Naive B cell (primary cell): ENCODE measurements at places on chromosomes 1 and 21.

DNA sequence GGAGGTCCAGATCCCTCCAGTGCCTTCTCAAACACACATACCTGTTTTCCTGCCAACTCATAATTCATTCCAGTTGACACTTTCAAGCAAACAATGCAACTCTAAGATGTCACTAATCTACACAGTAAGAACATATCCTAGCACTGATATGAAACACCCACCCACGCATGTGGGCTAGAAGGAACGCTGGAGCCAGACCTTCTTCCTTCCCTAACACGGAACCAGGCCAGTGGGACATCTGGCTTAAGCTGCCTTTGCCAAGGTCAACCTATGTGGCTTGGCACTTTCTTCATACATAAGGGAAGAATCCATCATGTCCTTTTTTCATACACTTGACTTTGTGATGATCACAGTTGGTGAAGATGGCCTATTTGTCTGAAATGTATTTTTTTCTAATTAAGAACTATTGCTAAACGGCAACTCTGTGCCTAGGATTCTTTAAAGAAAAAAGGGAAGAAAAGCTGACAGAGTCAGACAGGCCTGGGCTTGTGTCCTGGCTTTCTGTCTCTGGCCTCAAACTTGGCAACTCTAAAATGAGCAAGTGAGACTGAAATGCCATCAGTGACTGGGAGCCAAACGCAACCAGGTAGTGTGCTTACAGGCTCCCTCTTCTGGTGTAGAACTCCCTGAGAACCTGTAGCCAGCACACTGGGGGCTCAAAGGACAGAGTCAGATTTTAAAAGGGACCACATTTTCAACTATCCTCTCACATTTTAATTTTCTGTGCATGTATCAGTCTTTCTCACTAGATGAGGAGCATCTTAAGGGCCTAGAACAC, 92.6 kb upstream of the BEND5 start:
- DNase-seq = no peak

- DNase-seq = no peak
Observed at GRCh38 chr1:8083739-8084484, 57.8 kb upstream of the ERRFI1 start.

DNA sequence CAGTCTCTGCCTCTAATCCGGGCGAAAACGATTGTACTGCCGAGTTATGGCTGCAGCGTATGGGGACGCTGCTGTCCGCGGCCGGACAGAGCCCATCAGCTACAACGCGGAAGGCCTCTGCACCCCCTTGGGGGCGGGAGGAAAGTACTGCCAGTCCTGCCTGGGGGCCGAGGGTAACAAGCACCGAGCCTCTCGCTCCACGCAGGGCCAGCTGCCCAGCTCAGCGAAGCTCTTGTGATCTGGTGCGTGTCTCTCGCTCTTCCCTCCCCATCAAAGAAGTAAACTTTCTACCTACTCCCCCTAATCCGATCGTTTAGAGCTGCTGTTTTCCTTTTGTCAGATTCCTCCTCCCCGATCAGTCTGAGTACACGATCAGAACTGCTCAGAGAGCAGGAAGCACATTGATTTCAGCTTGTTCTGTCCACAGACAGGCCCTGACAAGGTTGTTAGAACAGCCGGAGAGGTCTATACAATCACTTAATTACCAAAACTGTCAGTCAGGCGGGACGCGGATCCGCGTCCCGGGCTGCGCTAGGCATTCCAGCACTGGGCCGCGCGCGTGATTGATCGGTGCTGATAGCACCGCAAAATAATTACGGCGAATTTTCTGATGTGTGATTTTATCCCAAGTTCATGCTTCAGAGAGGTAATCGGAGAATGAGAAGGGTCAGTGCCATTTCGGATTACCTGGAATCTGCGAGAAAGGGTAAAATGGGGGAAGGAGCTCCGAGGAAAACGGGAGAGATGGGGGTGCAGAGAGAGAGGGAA, 8.7 kb upstream of the BARHL2 start:
- DNase-seq = no peak

DNA sequence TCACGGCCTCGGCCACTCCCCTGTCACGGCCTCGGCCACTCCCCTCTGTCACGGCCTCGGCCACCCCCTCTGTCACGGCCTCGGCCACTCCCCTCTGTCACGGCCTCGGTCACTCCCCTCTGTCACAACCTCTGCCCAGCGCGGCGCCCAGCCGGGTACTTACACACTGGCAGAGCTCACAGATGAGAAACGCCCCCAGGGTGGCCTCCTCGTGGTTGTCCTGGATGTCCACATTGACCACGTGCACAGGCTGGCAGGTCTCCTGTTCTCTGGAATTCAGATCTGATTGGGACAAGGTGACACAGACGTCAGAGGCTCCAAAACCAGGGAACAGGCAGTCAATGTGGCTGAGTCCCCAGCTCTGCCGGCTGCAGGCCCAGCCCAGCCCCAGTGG, 3.3 kb upstream of the TMEM240 start:
- no peak for DNase-seq

GRCh38 chr1:44839576-44839975, 3.5 kb downstream of the PTCH2 start:
- no peak for DNase-seq

DNA sequence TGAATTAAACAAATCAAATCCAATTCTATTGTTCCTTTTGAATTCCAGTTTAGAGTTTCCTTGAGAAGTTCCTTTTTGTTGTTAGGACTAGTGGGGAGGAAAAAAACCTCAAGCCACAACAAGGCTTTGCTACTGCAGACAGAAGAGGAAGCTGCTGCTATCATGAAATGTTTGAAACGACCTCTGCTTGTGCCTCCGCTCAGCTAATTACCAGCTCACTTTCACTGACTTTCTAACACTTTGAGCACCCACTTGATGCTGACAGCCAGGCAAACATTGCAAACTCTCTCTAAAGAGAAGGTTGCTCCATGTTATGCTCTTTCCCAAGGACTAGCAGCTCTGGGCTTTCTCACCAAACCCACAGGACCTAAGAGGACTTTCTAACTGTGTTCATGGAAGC, 203.9 kb upstream of the PROX1 start:
- DNase-seq = no peak

GRCh38 chr1:66231217-66231616, 302.7 kb upstream of the SGIP1 start:
- DNase-seq = no peak

DNA sequence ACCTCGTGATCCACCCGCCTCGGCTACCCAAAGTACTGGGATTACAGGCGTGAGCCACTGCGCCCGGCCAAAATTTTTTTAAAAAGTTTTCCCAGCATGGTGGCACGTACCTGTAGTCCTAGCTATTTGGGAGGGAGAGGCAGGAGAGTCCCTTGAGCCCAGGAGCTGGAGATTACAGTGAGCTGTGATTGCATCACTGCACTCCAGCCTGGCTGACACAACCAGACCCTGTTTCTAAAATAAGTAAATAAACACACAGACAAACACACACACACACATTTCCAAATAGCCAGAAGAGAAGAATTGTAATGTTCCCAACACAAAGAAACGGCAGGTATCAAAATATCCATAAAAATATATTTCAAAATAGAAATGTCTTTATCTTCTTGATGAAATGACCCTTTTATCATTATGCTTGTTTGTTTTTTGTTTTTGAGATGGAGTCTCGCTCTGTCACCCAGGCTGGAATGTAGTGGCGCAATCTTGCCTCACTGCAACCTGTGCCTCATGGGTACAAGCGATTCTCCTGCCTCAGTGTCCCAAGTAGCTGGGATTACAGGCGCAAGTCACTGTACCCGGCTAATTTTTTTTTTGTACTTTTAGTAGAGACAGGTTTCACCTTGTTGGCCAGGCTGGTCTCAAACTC, 9.3 kb downstream of the HES2 start:
- no peak for DNase-seq

GRCh38 chr1:223617323-223618070, 48.0 kb downstream of the CAPN8 start:
- no peak for DNase-seq

GRCh38 chr1:50097791-50098190, 10.9 kb upstream of the ELAVL4 start:
- no peak for DNase-seq

- DNase-seq = no peak
Observed at GRCh38 chr1:230643908-230644307, 1.6 kb downstream of the COG2 start.

DNA sequence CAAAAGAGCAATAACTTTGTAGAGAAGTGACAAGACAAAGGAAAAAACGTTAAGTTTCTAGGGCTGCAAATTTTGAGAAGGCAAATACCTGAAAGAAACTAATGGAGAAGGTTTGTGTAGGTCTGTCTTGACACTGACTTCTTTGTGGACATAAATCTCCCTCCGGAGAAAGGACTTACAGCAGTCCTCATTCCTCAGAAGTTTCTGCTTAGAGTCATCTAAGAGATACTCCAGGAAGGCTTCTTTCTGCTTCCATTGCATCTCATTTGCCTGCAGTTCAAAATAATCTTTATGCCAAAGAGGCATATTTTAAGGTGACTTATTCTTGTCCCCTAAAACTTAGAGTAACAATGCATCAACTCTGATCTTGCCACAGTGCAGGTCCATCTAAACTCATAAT, 4.4 kb upstream of the C4BPB start:
- no peak for DNase-seq

DNA sequence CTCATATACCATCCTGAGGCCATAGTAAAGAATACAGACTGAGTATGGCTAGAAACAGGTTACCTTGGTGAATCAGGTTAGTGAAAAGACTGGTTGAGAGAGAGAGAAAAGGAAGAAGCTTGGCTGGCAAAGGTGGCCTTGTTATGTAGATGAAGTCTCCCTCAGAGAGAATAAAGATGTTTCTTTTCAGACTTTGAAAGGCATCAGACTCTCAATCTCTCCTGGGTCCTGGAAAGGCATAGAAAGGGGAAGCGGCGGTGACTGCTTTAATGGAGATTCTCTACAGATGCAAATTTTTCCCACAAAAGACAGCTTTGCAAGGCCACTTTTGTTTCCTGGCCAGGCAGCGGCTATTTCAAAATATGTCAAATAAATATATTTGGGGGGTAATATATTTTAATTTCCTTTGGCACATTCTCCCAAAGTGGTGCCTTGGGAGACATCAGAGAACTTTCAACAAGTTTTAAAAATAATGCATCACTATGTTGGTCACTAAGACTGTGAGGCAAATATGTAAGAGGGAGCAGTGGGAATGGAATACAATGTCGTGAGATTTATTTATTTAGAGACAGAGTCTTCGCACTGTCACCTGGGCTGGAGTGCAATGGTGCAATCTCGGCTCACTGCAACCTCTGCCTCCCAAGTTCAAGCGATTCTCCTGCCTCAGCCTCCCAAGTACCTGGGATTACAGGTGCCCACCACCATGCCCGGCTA, 46.1 kb downstream of the NPHS2 start:
- no peak for DNase-seq

- no peak for DNase-seq
Observed at GRCh38 chr1:227913396-227913763, 34.4 kb downstream of the WNT9A start.

DNA sequence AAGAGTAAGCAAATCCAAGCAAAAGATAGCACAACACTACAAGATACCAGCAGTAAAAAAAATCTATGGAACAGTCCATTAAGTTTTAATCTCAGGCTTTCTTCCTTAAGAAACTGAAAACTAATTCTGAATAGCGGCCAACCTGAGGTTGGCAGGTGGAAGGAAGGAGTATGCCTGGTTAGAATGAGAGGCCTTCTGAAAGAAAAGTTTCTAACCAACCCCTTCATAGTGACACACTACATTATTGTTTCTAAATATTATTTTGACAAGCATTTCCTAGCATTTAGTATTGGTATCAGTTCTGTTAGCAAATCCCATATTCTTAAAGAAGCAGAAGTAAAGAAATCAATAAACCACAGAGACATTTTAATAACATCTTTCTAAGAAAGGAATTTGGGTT, 205.7 kb upstream of the PTBP2 start:
- no peak for DNase-seq

- no peak for DNase-seq
Observed at GRCh38 chr1:193766329-193766728, 579.9 kb upstream of the B3GALT2 start.

DNA sequence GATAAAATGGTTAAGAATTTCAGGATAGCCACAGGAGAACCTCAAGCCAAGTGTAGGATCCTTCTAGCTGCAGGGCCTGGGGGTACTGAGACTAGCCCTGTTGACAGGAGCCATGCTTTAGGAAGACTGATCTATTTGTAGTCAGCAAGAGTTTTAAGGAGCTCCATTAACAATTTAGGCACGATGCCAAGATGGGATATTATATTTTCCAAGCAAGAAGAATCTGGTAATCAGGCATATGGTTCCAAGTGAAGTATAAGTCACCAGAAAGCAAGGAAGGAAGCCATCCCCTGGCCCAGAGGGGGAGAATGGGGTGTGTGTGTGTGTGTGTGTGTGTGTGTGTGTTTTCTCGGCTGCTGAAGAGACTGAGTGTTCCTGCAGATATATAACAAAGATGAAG, 7.0 kb downstream of the IFNAR2 start:
- DNase-seq = no peak

GRCh38 chr1:100542285-100542684, 4.3 kb downstream of the GPR88 start:
- DNase-seq = no peak

DNA sequence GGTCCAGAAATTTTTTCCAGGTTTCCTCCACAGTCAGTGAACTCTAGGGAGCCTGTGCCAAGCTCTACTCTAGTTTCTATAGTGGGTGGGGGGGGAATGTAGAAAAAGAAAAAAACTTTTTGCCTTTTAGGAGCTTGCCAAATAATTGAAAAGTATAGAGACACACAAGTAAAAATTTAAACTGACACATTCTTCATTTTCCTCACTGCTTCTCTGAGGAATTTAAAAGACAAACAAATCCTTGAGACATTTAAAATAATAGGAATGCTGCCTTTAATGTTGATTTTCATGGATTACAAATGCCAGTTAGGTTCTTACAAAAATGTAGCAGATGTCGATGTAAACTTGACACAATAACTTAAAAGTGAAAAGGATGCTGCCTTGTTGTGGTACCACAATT, 241.9 kb downstream of the DNM3 start:
- no peak for DNase-seq

- DNase-seq = no peak
Observed at GRCh38 chr21:29430576-29430975, 131.9 kb downstream of the BACH1 start.

DNA sequence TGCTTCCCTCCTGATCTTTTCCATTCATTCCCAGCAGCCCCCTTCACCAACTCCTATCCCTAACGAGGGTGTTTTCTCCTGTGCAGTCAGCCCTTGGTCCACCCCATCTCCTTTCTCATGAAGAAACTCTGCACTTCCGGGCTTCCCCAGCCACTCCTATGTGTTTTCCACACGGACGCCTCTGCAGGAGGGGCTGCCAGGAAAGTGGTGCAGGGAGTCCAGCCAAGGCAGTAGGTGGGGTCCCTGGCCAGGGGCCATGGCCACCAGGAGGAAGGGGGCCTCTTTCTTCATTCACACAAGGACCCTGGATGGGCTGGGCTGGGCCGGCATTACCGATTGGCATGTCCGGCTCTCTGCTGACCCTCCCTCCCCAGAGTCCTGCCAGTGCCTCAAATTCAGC, 72.8 kb upstream of the EFHD2 start:
- no peak for DNase-seq

- no peak for DNase-seq
Observed at GRCh38 chr1:3466366-3467075, 12.1 kb downstream of the ARHGEF16 start.
